ENCODE measurements at places on chromosomes 12 and 14.

- DNase-seq, result no peak
Measured at GRCh38 chr14:102222751-102223150, 82.2 kb downstream of the MOK start.

DNA sequence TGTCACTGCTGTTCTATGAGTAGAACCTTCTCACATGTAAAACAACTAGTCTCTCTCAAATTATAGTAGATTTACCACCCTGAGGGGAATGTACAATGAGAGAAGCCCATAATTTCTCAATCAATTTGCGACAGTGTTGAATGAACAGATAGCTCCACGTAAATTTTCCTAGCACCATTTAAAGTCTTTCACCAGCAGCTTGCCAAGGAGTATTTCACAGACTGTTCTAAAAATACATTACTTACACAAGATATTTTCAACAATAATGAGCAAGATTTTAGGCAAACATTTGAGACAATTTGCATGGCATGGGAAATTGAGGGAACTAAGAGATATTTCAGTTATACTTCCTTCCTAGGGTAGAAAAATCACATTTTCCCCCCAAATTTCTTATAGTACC lies 151.6 kb downstream of the KICS2 start:
- no peak for DNase-seq

DNA sequence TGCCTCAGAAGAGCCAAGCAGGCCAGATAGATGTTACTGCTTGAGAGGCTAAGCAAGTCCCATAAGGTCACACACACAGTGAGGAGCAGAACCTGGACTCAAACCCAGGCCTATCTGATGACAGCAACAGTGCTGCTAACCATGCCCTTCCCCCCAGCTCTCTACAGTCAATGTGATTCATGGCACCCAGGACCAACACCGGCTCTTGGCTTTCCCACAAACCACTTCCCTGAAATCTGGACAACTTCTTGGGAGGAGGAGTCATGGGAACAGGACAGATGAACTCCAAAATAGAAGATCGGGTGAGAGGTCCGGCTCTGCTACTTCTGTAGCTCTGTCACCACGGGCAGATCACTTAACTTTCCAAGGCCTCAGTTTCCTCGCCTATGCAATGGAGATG lies 716 bp upstream of the PTGDR start:
- DNase-seq, result no peak

- DNase-seq, result no peak
Measured at GRCh38 chr12:122142857-122143256, 31.2 kb downstream of the IL31 start.

GRCh38 chr12:48105321-48105866 lies 485 bp downstream of the SENP1 start:
- DNase-seq, result no peak

- DNase-seq, result no peak
Measured at GRCh38 chr14:55897031-55897430, 221.2 kb upstream of the PELI2 start.

DNA sequence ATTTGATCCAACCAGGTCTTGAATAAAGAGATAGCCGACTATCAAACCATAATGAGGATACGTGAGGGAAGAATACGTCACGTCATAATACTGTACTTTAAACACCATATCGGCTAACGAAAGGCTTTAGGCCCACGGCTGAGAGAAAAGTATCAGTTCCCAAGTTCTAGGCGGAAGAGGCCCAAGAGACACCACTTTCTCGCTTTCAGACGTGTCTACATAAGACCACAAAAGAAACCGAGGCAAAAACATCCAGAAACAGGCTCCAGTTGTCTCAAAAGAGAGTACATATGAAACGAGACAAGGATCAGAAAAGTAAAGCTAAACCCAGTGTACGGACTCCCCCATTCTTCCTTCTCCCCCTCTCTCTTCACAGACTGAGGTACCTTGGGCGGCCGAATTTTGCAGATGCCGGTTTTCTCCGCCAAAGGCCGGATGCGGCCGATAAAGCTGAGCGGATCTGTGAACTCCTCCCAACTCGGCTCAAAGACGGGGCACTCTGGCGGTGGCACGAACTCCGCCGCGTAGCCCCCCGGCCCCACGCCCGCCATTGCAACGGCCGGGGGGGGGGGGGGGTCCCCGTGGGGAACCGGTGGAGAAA lies 479 bp downstream of the KDM5A start:
- no peak for DNase-seq

DNA sequence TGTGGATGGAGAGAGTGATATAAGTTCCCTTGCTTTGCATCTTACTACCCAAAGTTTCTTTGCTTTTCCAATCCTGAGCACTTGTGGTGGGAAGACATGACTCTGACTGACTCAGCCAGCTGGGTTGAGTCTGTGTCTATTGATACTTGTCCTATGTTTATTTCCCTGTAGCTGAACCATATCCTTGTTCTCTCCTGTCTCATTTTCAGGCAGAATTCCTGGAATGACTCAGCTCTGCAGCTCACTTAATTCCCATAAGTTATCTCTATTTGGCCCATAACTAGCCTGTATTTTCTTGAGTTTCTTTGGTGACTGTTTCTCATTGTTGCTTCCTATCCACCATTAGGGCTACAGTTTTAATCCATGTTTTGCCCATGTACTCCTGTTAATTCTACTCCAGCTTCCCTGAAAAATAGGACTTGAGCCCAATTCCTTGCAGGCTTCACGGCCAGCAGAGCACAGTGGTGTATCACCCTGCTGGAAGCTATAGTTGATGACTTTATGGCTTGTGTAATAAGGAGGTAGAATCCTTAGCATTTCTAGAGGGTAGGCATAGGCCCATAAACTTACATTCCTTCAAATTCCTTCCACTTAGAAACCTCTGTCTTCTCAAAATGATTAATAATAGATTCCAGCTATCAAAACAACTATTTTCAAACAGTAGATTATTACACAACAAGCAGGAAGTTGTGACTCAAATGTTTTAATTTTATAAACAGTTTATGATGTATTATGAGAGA lies 183.1 kb downstream of the TMTC3 start:
- DNase-seq, result no peak

- DNase-seq, result no peak
Measured at GRCh38 chr12:102503056-102503681, 22.8 kb upstream of the IGF1 start.

GRCh38 chr12:104462931-104463339 lies 6.2 kb downstream of the CHST11 start:
- DNase-seq, result no peak

DNA sequence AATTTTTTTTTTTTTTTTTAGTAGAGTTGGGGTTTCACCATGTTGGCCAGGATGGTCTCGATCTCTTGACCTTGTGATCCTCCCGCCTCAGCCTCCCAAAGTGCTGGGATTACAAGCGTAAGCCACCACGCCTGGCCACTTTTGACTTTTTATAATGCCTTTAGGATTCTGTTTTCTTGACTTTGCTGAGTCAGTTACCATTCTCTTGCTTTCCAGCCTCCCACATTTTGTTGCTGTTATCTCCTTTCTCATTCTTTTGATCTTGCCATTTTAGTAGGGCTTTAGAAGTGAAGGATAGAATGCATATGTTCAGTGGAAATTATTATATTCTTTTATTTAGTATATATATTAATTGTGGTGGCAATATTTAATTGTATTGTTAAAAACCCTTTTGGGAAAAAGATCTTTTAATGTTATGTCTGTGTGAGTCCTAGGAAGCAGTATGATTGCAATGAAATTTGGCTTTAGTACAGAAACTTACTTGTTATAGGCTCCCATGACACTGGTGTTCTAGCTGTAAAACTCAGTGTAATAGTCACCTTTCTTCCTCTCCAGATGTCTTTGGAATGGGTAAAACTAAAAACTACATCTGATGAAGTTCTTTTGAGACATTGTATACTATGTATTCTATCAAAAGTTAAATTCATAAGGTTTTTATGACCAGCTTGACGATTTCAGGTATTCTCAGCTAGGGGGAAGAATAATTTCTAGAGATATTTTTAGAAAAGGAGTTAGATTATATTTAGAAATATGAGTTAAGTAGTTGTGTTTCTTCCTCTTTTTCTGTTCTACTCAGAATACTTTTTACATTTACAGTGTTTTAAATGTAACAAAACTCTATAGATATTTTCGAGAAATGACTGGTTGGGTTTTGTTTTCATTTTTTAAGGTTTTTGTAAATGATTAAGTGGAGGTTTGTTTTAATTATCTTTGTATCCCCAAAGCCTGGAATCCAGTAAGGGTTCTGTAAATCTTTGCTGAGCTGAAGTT lies 74.7 kb downstream of the APAF1 start:
- no peak for DNase-seq

- no peak for DNase-seq
Measured at GRCh38 chr12:96824074-96824837, 82.8 kb upstream of the NEDD1 start.

All from esophagus muscularis mucosa (tissue), 4 donors.